Myocyte (in vitro differentiated cells): ENCODE measurements at places on chromosomes 7 and 10.
A peak's percentile ranks its signal among the peaks of the same experiment; 100 is the strongest.

GRCh38 chr7:148803094-148803493 is 81.0 kb downstream of the EZH2 start:
- DNase-seq, result no peak

- DNase-seq, result peak; percentile 68
Measured at GRCh38 chr7:15603124-15603523, 41.3 kb upstream of the AGMO start.

DNA sequence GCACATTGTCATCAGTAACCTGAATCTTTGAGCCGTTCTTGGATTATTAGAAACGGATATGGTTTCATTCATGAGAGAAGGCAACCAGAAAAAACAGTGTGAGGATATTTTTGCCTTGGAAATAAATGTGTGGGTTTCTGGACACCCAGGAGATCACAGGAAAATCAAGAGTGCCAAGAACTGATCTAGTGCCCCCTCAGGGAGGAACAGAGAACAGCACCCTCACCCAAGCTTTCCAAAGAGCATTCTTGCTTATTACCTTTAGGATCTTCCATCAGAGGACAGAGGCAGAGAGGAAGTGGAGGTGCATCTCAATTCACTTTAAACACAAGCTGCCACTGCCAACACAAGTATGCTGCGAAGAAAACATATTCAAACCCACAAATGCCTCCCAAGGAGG is 851.5 kb upstream of the COBL start:
- no peak for DNase-seq

- no peak for DNase-seq
Measured at GRCh38 chr10:101670635-101671034, 24.3 kb downstream of the FBXW4 start.

DNA sequence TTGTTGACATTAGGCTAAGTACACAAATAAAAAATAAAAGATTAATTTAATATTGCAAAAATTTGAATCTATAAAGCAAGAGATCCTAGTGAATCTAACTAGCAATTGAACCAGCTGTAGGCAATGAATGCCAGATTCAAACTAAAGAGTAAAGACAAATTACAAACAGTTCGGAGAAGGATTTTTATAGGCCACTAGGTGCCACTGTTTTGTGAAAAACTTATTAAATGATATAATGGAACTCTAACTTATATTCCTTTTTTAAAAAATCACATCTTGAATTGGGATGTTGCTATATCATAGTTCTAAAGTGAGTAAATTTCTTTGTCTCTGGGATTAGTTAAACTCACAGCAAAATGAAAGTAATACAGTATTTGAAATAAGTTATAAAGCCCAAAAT is 39.1 kb upstream of the GNAI1 start:
- DNase-seq, result peak; percentile 53

DNA sequence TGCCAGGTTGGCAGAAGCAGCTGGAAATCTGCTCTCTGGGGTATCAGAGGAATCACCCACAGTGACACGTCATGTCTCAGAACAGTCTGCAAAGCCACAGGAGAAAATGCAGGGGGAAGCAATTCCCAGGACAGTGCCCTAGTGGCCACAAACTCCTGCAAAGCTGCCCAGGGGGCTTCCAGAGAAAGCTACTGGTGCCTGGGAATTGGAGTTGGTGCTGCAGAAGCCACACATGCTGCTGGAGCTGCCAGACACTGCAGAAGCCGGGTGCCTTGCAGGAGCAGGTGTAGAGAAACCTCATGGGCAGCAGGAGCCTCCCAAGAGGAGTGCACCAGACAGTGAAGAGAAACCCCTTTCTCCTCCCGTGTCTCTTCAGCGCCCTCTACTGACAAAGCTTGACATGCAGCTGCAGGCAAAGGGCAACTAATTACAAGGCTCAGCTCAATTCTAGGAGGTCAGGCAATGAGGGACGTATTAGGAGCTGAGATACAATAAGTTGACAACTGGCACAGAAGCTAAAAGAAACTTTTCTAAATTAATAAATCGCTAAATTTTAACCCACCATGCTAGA is 30.2 kb upstream of the NUB1 start:
- no peak for DNase-seq

GRCh38 chr7:100826514-100827329 is 601 bp downstream of the EPHB4 start:
- peak; percentile 32 for DNase-seq

DNA sequence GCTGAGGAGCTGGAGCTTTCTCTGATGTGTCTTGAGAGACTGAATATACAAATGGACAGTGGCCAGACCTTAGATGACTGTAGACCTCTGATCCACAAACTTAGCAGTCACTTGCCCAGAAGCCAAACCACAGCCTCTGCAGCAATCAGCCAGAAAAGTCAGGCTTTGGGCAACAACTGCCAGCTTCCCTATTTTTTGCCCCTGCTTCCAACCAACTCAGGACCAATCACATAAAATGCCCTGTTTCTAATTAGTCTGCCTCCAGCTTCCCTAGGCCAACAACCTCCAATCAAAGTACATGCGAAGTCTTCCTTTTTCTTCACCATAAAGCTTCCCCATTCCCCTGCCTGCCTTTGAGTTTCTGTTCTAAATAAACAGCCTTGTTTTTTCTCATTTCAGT is 37.8 kb upstream of the CACUL1 start:
- DNase-seq, result peak; percentile 62

GRCh38 chr7:22001345-22002004 is 55.8 kb upstream of the CDCA7L start:
- peak; percentile 84 for DNase-seq

GRCh38 chr7:155482511-155483183 is 24.7 kb downstream of the EN2 start:
- no peak for DNase-seq

GRCh38 chr10:99457813-99458212 is 27.4 kb upstream of the GOT1 start:
- no peak for DNase-seq

- no peak for DNase-seq
Measured at GRCh38 chr7:139490130-139490529, 6.7 kb upstream of the KLRG2 start.

DNA sequence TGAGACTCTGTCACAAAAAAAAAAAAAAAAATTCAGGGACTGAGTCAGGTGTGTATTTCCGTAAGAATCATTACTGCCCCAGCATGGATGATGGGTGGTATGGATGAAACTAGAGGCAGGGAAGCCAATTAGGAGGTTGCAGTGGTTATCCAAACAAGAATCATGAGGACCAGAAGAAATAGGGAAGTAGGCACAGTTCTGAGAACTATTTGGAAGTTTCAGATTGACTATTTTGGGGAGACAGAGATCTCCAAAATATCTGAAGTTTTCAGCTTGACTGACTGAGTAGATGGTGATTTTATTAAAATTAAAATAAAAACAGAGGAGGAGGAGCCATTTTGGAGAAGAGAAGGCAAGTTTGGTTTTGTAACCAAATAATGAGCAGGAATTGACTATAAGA is 119.4 kb upstream of the NRBF2 start:
- DNase-seq, result no peak

- DNase-seq, result no peak
Measured at GRCh38 chr7:7054252-7054830, 128.0 kb upstream of the C1GALT1 start.

- no peak for DNase-seq
Measured at GRCh38 chr7:6291531-6291930, 19.1 kb upstream of the CYTH3 start.
